ENCODE measurements at places on chromosomes 1 and 21. TPM values are rescaled to one million over a fixed set of nuclear protein-coding genes. Genes with fewer than 3 reads are reported as not detected.

Gene GNPAT
- 36.5 TPM for total RNA-seq

Gene ATXN7L2
- total RNA-seq = 4.6 TPM

Gene SLFNL1
- total RNA-seq = 1.3 TPM

Gene KCNH1
- total RNA-seq = 2.2 TPM

Gene NPPB
- not detected for total RNA-seq

Gene ATP1A4
- not detected for total RNA-seq

Gene MPL
- total RNA-seq = not detected

Gene FAM3B
- total RNA-seq = not detected

Gene NCF2
- total RNA-seq = 3.8 TPM

Gene SPRTN
- 21.6 TPM for total RNA-seq

Gene LRRN2
- 18.1 TPM for total RNA-seq

Gene PEX11B
- total RNA-seq = 38.9 TPM

Gene AMY1A
- total RNA-seq = not detected

Gene HRNR
- not detected for total RNA-seq

Gene TRAF3IP3
- total RNA-seq = 17.6 TPM

Gene CFHR2
- not detected for total RNA-seq

Gene DIRAS3
- 1.5 TPM for total RNA-seq

Gene CCDC27
- not detected for total RNA-seq

Gene KLHDC8A
- total RNA-seq = not detected

Gene MRPS6
- 27.9 TPM for total RNA-seq

Gene EPHA10
- 94.3 TPM for total RNA-seq

Gene IL20
- not detected for total RNA-seq

Gene ANGPTL3
- total RNA-seq = not detected

Gene PPM1J
- total RNA-seq = 1.7 TPM

Gene SYCP1
- not detected for total RNA-seq

Gene UBE2U
- total RNA-seq = not detected

Gene MAN1C1
- 4.1 TPM for total RNA-seq

Gene CFAP141
- total RNA-seq = not detected

Gene CELA3A
- total RNA-seq = not detected

Gene ZNF678
- total RNA-seq = 80.2 TPM

Gene PLOD1
- 28.8 TPM for total RNA-seq

Gene DISP3
- total RNA-seq = 0.16 TPM

Gene NGF
- total RNA-seq = not detected

Gene ADAMTS5
- total RNA-seq = 6.6 TPM

Gene NUDT4B
- 29.5 TPM for total RNA-seq

Gene MMEL1
- 10.5 TPM for total RNA-seq

Gene GSTM3
- total RNA-seq = 24.7 TPM

Gene SEMA4A
- 6.0 TPM for total RNA-seq

Gene PYCR2
- 37.4 TPM for total RNA-seq

Gene CFHR5
- not detected for total RNA-seq

Gene GNG12
- total RNA-seq = 134 TPM

Gene G0S2
- 1.8 TPM for total RNA-seq

Gene KLHDC7A
- total RNA-seq = 0.68 TPM

Gene SERPINC1
- not detected for total RNA-seq

Gene SPRR2F
- total RNA-seq = not detected

Gene PTGFR
- 1.1 TPM for total RNA-seq

Gene PDC
- not detected for total RNA-seq

Gene DIO1
- total RNA-seq = not detected

Gene BSND
- total RNA-seq = not detected

Gene PM20D1
- total RNA-seq = not detected

Gene PAX7
- total RNA-seq = not detected

Gene DPT
- total RNA-seq = 25.8 TPM

Gene OR6N1
- not detected for total RNA-seq

Gene OR6N2
- not detected for total RNA-seq

Gene PGLYRP4
- total RNA-seq = not detected

Gene FAM110D
- total RNA-seq = 9.4 TPM
